ENCODE measurements at places on chromosomes 11 and 22. TPM values are rescaled to one million over a fixed set of nuclear protein-coding genes. Genes with fewer than 3 reads are reported as not detected.

GRCh38 chr11:44309478-44310205 is at the start of gene ALX4:
ALX4 (minus strand) TSS chr11:44310139; CDS start chr11:44310062, 77 bp downstream.
- DNase-seq, result peak; percentile 26

Gene TECTA
- total RNA-seq, result not detected

GRCh38 chr11:64777449-64778222 is 706 bp downstream of the SF1 start:
- peak; percentile 62 for DNase-seq

- DNase-seq, result no peak
These were observed 53.9 kb downstream of the USP47 start for GRCh38 chr11:11895672-11896071.

Gene SLC7A4
- total RNA-seq, result not detected

Gene GGT5
- total RNA-seq, result not detected

DNA sequence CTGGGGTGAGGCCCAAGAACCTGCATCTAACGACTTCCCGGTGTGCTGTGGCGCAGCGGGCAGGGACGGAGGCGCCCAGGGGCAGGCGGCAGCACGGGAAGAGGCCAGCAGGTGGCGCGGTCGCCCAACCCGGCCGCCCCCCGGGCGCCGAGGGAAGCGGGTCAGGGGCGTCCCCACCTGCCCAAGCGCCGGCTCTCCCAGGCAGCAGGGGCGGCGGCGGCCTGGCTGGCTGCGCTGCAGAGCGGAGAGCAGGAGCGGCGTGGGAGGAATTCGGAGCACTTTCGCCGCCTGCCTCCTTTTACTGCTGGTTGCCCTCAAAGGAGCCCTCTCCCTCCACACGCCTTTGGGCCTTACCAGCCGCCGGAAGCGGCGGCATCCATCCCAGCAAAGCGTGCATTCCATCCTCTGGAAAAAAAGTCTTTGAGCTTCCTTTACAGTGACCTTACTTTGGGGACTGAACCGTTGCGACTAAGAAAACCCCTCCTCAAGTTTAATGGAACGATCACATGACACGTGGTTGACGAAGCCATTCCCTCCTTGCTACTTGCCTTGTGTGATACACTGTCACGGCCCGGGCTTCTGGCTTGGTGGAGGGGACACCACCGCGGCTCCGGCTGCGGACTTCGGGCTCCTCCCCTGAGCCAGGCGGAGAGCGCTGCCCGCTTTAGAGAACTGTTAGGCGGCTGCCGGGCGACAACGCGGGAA is 106.8 kb upstream of the CLMP start:
- peak; percentile 26 for DNase-seq

GRCh38 chr11:59854871-59855270 is 9.6 kb upstream of the CBLIF start:
- DNase-seq, result no peak

- no peak for DNase-seq
These were observed 22.8 kb downstream of the PIM3 start for GRCh38 chr22:49983148-49984042.

DNA sequence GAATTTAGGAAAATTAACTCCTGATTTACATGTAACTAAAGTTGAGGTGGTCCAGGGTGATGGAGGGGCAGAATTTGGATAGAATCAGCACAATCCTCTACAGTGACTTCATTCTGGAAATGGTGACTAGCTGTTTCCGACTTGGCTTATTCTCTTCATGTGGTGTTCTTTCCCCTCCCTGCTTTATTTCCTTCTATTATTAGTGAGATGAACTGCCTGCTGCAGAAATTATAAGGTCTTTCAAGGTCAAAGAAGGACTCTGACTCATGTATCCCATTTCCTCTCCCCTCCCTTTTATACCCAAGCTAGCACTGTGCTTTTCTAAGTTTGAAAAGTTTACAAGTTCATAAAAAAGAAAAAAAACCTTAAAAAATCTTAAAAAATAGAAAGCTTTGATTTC is 12.2 kb upstream of the MRPL17 start:
- DNase-seq, result no peak

DNA sequence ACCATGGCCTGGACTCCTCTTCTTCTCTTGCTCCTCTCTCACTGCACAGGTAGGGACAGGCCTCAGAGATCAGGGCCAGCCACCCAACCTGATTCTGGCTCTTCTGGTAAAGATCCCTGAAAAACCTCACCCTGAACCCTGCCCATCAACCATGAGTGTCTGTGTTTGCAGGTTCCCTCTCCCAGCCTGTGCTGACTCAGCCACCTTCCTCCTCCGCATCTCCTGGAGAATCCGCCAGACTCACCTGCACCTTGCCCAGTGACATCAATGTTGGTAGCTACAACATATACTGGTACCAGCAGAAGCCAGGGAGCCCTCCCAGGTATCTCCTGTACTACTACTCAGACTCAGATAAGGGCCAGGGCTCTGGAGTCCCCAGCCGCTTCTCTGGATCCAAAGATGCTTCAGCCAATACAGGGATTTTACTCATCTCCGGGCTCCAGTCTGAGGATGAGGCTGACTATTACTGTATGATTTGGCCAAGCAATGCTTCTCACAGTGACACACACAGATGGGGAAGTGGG is 80.9 kb downstream of the ZNF280B start:
- no peak for DNase-seq

Gene OR4C45
- total RNA-seq, result not detected

DNA sequence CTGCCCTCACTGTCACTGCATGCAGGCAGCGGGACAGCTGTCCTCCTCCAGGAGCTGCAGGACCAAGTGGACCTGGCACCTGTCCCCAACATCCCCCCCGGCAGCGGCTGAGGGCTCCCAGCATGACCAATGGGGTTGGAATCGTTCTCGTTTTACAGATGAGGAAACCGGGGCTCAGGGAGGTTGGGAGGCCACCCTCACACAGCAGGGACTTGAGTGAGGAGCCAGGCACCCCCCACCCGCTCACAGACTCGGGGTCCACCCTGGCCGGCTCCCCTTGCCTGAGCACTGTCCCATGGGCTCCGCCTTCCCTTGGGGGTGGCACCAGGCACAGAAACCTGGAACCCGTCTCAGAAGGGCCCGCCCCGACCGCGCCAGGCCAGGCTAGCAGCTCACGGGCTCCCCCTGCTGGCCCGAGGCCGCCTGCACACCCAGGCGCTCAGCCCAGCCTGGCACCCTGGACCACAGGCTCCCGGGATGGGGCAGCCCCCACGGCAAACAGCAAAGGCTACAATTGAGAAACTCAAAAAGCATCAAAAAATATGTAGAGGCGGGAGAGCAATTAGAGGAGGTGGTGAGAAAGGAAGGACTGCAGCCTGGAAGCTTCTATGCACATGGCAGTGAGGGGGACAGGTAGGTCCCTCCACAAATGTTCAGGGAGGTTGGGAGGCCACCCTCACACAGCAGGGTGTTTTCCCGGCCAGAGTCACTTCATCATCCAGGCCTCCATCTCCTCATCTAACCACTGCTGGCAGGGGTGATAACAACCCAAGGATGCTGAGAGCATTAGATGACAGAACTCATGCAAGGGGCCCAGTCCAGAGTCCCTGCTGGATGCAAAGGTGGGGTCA is 12.8 kb downstream of the MACROD1 start:
- peak; percentile 31 for DNase-seq

DNA sequence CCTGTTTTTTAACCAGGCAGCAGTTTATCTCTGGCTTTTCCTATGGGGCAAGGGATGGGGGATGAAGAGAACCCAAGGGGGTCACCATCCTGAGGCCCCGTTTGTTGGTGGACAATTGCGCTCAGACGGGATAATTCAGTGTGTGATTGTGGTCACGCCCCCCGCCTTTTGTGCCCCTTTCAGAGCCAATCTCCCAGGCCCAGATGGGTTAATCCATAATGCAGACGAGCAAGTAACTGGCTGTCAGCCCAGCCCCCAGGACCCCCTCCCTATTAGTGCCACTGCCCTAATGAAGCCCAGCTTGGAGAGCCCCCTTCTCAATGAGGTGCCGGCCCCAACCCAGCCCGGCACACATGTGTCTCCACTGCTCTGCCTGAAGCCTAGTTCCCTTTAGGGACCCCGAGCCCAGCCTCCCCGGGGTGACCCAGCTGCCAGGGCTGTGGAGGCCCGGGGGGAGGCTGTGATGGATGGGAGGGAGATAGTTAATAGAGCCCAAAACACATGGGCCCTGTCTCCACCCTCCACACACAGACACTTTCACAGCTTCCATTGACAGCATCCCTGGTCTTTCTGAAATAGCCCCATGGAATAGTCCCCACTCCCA is 19.1 kb upstream of the ROBO3 start:
- DNase-seq, result no peak

- DNase-seq, result no peak
These were observed 780.2 kb downstream of the BRD1 start for GRCh38 chr22:49047447-49047846.

GRCh38 chr22:29102300-29102699 is 29.5 kb downstream of the KREMEN1 start:
- DNase-seq, result no peak

Gene C11orf87
- not detected for total RNA-seq

GRCh38 chr11:47260366-47260765 is 2.6 kb downstream of the NR1H3 start:
- DNase-seq, result no peak

DNA sequence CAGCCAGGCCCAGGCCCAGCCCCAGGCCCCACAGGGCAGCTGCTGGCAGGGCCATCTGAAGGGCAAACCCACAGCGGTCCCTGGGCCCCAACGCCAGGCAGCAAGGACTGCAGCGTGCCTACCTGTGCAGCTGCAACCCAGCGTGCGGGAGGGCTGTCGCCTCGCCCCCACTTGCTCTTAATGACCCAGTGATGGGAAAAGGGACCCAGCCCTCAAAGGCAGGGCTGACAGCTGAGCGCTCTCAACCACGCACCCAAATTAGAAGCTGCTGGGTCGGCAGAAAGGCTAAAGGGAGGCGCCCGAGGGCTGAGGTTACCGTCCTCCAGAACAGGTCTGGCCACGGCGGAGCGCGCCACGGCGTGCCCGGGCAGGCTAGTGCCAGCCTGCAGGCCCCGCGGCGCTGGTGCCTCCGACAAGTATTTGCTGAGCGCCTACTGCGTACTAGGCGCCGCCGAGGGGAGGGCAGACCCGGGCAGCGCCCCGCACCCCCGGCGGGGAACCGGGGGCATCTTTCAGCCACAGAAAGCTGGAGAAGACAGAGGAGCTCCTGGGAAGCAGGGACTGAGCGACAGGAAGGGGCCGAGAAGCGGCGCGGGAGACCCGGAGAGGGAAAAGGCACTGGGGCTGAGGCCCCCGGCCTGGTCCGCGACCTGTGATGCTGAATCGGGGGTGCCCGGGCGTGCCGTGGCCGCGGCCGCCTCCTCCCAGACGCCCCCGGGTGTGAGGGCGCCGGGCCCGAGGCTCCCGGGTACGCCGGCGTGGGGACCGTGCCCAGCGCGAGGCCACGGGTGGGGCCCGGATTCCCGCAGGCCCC is 773 bp downstream of the HRAS start:
- no peak for DNase-seq

DNA sequence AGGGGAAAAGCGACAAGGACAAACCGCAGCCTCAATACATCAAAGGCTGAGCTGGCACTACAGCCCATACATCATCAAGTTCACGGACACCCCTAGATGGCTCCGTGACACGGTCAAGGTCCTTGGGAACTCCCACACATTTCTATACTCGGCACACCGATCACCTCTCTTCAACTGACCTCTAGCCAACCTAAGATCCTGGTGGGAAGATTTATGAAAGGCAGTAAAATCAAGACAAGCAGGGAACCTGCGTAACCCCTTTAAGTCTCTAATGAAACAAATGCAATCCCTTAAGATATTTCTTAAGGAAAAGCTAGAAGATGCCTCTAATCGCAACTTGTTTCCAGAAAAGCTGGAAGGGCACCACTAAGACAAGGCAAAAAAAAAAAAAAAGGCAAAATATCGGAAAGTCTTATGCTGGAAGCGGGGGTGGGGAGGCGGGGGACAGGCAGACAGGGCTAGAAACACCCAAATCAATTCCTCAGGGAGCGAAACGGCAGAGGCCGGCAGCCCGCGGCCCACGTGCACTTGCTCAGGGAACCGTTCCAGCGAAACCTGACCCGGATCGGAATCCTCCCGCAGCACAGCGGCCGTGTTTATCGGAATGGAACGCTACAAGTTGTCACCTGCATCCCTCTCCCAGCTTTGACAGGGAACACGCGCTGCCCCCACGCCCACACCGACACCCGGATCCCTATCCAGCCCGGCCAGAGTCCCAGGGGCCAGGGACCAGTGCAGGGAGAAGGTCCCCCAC is 1.4 kb downstream of the ARHGAP20 start:
- DNase-seq, result no peak

Gene RFPL1
- not detected for total RNA-seq

Gene C22orf23
- 2.4 TPM for total RNA-seq

Gene UQCR10
- 73.8 TPM for total RNA-seq

Gene OSM
- total RNA-seq, result 4.8 TPM

GRCh38 chr11:79431535-79431934 is 9.3 kb downstream of the TENM4 start:
- no peak for DNase-seq

- DNase-seq, result no peak
These were observed 105.3 kb downstream of the MPPED1 start for GRCh38 chr22:43516996-43517635.

Gene TMEM132A
- total RNA-seq, result 22.0 TPM

DNA sequence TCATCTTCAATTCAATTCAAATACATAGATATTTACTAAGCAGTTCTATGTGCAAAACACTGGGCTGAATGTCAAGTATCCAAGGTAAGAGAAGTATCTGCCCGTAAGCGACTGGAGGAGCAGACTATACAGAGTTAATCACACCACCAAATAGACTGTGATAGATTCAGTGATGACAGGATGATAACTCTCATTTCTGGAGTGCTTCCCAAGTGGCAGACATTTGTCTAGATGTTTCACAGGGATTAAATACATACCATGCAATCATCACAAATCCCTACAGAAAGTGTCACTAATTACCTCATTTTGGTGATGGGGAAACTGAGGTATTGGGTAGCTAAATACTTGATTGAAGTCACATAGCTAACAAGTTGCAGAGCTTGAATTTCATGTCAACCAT is 508.7 kb upstream of the TENM4 start:
- no peak for DNase-seq

GRCh38 chr11:3170044-3170755 is 5.1 kb upstream of the OSBPL5 start:
- no peak for DNase-seq

Gene MS4A7
- not detected for total RNA-seq

GRCh38 chr11:3153291-3153861 is 11.7 kb downstream of the OSBPL5 start:
- no peak for DNase-seq

Gene APOL3
- not detected for total RNA-seq

DNA sequence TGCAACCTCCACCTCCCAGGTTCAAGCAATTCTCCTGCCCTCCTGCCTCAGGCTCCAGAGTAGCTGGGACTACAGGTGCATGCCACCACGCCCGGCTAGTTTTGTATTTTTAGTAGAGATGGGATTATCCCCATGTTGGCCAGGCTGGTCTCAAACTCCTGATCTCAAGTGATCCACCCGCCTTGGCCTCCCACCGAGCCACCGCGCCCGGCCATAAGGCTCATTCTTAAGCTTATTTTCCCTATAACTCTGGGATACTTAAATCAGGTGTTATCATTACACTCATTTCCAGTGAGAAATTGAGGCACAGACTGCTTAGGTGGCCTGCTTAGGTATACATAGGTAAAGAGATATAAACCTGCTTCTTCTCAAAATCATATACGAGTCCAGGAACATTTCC is 188.3 kb upstream of the MTNR1B start:
- DNase-seq, result no peak

All from NCI-H460 (cell line).